Mucosa of descending colon (tissue), 3 donors: ENCODE measurements at places on chromosomes 2 and 18.

DNA sequence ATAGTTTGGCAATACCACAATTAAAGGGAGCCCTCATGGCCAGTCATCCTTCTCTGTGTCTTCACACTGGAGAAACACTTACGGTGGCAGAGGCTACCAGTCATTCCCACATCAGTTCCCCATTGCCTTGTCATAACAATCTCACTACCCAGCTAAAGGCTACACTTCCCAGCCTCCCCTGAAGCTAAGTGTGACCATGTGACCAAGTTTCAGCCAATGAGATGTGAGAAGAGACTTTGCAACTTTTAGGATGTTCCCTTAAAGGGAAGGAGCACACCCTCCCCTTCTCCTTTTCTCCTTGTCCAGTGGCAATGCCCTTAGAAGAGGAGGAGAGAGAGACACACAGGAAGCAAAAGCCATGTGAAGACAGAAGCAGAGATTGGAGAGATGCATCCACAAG is 89.0 kb upstream of the RAB12 start:
- no peak for DNase-seq

- no peak for DNase-seq
Measured at GRCh38 chr2:18791172-18791797, 201.9 kb upstream of the NT5C1B start.

- no peak for DNase-seq
Measured at GRCh38 chr2:171214093-171214492, 53.4 kb upstream of the TLK1 start.

DNA sequence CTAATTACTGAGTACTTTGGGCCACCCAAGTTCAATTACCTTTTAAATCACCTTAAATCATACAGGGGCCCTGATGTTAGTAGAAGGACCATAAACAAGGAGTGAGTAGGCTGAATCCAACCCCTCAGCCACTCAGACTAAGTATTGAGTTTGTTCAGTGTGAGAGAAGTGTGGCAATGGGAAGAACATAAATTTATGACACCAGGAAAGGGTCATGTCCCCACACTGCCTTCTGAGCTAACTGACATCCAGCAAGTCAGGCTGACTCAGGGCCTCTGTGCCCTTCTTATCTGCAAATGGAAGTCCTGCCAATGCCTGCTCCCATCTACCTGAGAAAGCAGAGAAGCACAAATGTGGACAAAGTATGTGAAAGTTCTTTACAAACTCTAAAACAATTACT is 12.9 kb downstream of the PLEKHM3 start:
- no peak for DNase-seq

GRCh38 chr2:62136956-62137830 is 58.7 kb upstream of the B3GNT2 start:
- no peak for DNase-seq

DNA sequence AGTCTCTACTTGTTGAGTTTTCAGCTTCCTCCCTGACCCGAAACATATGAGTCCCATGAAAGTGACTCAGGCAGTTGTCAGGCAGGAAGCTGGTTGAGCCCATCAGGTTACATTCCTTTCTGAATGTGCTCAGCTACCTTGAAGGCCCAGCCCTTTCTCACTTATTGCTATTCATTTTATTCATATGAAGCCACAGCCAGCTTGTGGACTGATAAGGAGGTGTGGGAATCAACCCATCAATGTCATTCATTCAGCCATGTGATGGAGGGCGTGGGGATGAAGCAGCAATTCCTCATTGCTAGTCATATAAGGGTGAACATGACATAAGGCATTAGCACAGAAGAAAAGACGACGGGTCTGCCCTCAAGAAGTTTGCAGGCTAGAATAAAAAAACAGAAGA is 5.3 kb upstream of the VPS4B start:
- DNase-seq = no peak

GRCh38 chr2:106174056-106174455 is 20.0 kb downstream of the UXS1 start:
- no peak for DNase-seq

- DNase-seq = no peak
Measured at GRCh38 chr2:109016376-109016775, 27.4 kb upstream of the EDAR start.

DNA sequence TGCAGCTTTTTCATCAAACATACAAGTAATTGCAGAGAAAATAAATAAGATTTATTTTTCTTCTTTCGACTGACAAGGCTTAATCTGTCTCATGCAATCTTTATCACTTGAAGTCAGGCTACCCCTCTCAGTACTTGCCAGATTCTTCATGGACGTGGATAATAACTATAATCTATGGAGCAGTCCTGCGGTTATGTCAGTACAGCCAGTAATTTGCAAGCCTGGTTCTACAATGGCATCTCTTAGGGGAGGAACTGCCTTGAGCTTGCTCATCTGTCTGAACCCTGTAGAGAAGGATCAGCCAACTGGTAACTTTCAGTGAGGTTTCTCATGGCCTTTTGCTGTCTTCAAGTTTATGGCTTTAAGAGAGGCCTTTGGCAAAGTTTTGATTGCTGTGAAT is 35.5 kb upstream of the LRRTM1 start:
- DNase-seq = no peak

DNA sequence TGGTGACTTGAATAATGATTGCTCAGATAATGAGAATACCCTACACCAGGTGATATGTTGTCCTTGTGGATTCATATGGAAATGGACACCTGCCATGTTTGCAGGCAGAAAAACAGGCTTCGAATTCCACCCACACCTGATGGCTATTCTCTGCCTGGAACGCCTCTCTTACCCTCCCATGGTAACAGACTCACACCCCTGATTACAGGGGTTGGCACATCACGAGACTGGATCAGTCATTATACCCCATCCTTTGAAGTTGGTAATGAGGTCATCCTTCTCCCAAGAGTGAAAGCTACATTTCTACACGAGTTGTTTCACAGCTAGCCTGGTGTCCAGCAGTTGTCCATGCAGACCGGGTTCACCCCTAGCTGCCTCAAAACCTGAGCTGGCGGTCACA is 71.4 kb upstream of the MBOAT2 start:
- DNase-seq = no peak

GRCh38 chr18:2410688-2411087 is 160.6 kb downstream of the METTL4 start:
- DNase-seq = no peak

GRCh38 chr2:40367032-40367431 is 84.9 kb downstream of the SLC8A1 start:
- no peak for DNase-seq

DNA sequence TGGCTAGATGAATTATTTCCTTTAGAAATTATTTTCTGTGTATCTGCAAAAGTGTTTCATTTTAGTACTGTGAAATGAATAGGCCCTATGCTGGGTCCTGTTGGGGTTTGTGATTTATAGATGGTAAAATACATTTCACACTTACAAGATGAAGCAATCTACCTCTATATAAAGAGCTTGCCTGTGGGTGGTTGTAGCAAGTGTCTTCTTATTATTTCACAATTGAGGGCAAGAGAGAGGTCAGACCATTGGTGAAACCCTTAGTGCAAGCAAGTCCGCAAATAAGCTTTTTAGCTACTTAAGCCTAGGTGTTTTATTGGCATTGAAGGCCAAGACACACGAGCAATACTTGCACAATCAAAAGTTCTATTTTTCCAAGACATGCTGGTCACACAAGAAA is 153.1 kb downstream of the FMNL2 start:
- DNase-seq = no peak

DNA sequence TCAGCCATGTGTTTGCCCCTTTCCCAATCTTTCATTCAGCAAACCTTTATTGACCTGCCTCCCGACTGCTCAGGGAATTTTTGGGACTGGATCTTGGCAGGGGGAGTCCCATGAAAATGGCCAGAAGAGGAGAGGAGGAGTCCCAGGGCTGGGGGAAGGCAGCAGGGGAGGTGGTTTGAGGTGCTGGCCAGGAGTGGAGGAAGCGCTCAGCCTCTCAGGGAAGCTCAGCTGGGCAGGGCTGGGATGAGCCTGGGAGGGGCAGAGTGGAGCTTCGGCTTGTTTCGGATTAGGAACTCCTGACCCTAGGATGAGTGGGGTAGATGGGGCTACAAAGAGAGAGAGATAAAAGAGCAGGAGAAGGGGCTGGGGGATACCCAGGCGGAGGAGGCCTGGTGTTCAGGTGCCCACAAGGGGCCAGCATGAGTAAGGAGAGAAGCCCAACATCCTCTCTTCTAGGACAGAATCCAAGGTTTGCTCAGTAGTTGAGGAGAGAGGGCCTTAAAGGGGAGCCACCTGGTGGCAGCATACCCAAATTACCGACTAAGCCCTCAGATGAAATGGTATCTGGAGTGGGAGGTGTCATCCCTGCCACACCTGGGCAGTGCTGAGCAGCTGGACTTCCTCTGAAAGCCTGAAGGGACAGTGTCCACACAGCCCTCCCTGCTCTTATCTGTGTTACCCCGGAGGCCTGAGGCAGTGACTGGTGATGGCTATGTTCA is 91.1 kb downstream of the INHBB start:
- DNase-seq = peak; percentile 57

DNA sequence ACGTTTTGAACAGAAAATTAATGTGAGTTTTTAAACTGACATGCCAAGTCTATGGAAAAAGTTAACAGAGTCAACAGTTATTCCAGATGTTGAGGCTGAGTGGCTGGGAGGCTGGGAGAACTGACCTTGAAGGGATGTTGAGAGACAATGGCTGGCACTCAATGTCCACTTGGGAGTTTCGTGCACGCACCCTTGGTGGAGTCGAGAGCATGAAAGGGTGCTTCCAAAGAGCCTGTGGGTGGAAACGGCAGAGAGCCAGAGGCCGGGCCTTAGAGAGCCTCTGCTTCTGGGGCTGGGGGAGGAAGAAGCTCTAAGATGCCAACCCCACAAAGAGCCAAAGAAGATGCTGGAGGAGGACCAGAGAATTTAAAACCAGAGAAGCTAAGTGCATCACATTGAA is 63.4 kb upstream of the L3MBTL4 start:
- DNase-seq = no peak

DNA sequence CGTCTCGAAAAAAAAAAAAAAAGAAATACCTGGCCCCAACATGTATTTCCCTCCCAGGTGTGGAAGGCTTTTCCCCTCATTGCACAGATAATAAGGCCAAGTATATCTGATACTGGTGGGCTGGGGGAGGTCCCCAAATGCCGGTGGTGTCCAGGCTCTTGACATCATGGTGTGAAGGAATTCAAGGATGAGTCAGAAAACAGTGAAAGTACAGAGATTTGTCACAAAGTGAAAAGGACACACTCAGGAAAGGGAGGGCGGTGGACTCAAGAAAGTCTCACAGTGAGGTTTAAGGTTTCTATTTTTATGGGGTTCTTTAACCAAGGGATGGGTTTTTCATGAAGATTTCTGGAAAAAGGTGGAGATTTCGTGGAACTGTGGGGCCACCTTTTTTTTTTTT is 37.8 kb upstream of the FZD5 start:
- DNase-seq = no peak

GRCh38 chr18:24176727-24177416 is 38.0 kb downstream of the CABYR start:
- no peak for DNase-seq

- no peak for DNase-seq
Measured at GRCh38 chr2:198452327-198452726, 647.9 kb downstream of the PLCL1 start.

DNA sequence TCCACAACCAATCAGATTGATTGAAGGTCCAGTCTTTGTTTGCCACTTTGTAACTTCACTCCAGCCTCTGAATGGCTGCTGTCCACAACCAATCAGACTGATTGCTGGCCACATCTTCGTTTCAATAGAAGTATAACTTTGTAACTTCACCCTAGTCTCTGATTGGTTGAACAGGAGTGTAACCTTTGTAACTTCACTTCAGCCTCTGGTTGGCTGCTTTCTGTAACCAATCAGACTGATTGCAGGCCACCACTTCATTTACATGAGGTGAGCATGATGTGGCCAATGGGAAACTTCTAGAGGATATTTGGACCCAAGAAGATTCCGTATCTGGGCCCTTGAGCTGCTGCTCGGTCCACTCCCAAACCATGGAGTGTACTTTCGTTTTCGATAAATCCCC is 16.9 kb upstream of the ALPP start:
- DNase-seq = no peak

GRCh38 chr2:129056959-129057317 is 738.3 kb upstream of the HS6ST1 start:
- DNase-seq = no peak

- DNase-seq = no peak
Measured at GRCh38 chr2:105379741-105380186, 19.1 kb downstream of the FHL2 start.

GRCh38 chr2:202269585-202269984 is 4.0 kb downstream of the NOP58 start:
- DNase-seq = peak; percentile 13

- no peak for DNase-seq
Measured at GRCh38 chr2:138018866-138019688, 54.8 kb downstream of the HNMT start.

DNA sequence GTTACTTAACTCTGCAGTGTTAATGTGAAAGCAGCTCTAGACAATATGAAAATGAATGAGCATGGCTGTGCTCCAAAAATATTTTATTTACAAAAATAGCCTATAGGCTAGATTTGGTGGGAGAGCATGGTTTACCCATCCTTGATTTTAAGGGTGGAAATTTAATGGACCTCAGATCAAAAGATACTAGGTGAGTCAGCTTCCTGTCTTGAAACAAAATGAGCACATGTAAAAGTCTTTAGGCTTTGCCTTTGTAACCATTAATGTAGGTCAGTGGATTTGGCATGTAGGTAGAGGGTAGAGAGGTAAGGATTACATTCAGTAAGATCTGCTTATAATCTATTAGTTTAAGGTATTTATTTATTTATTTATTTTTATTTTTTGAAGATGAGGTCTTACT is 72.7 kb downstream of the GREB1L start:
- DNase-seq = no peak

GRCh38 chr18:10197097-10197496 is 257.3 kb upstream of the APCDD1 start:
- peak; percentile 23 for DNase-seq

GRCh38 chr2:796141-796985 is 119.2 kb upstream of the TMEM18 start:
- DNase-seq = no peak

DNA sequence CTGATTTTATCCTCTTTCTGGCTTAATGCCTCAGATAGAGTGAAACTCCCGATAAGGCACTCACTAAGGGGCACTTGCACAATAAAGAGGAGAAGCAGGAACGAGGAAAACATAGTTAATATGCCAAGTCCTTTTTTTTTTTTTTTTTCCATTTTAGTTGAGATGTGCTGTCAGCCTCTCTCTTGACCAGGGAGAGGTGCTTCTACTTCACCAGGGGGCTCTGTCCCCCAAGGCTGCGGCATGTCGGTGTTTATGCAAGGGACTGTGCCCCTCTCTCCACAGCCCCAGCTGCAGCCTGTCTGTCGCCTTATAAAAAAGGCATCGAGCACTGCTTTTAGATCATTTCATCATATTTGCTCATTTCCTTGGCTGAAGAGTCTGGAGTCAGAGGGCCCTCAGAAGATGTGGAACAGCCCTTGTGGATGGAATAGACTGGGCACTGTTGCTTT is 178.1 kb downstream of the SLC8A1 start:
- DNase-seq = no peak

DNA sequence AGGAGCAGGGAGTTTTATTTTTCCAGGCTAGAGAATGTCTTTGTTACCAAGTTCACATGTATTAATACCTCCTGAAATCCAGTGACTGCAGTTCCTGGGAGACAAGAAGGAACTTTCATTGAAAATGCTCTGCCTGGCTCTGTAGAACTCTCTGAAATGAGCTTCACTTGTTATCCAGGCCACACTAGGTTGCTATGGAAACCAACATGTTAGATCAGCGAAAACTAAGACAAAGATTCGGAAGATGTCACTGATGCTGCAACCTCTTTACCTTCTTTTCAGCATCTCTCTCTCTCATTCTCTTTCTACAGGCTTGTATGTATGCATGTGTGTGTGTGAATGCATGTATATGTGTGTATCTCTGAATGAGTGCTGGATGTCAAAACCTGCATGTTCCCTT is 218.5 kb downstream of the TRIB2 start:
- no peak for DNase-seq

- DNase-seq = no peak
Measured at GRCh38 chr2:59921743-59922142, 631.7 kb downstream of the BCL11A start.
